CD4-positive, alpha-beta T cell treated with Interleukin-6 at 100 ng/mL for 8 hours (primary cell): ENCODE measurements at places on chromosomes 2 and 18.

DNA sequence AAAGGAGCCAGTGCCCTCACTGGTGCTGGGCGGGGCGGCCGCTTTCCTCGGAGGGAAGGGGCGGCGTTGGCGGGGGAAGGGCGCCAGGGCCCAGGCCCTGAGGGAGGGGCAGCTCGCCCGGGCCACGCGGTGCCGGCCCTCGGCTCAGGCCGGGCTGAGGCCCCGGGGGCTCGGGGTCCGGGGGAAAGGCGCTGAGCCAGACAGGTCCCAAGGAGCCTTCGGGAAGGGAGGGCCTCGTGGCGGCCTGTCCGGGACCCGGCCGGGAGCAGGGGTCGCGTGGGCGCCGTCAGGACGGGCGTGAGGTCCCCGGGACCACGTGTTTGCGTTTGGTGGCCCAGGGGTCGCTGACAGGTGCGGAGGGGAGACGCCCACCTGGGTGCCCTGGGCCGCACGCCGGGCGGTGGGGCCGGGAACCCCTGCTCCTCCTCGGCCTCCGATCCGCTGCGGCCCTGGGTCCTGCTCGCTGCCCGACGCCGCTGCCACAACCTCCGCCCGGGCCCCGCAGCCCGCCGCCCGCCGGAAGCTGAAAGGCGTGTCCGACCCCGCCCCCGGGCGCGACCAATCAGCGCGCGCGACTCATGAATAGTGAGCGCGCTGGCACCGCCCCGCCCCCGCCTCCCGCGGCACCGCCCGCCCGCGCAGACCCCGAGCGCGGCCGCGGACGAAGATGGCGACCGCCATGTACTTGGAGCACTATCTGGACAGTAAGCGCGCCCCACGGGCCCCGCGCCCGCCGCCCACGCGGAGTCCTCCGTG lies at the start of gene ING5:
ING5 (plus strand) TSS at position 641 of the 756 bp plus-strand sequence; CDS start at position 668, 27 bp downstream.
- peak; percentile 94 for DNase-seq

DNA sequence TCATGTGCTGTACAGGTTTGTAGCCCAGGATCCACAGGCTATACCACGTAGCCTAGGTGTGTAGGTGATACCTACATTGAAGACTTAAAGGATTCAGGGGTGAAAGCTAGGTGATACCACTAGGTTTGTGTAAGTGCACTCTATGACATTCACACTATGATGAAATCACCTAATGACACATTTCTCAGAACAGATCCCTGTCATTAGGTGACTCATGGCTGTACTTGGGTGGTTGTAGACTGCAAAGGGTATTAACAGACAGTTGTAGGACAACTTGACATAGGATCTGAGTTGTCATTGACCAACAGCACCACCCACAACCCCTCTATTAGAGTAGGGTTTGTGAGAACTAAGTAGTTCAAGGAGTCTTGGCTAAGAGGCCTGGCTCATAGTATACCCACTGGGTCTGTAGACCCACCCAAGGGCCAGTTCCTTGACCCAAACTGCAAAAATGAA lies 27.7 kb upstream of the SMCHD1 start:
- no peak for DNase-seq

DNA sequence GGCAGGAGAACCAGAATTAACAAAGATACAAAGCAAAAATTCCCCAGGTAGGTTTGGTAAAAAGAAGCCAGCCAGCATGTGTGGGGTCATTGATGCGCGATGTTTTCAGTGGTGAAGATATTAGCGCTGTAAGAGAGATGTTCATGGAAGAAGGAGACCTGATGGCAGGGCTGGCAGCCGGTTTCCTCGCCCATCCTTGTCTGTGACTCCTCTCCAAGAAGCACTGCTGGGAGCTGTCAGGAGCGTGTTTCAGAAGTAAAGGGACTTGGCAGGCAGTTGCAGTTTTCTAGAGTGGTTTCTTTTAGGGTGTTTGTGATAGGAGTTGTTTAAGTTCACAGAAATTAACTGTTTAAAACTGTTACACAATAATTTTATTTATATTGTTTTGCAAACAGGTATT lies 24.6 kb downstream of the TAF1B start:
- no peak for DNase-seq

- no peak for DNase-seq
Measured at GRCh38 chr2:23456881-23457760, 72.1 kb downstream of the KLHL29 start.

GRCh38 chr2:199869653-199870052 lies 18.7 kb upstream of the FTCDNL1 start:
- no peak for DNase-seq

GRCh38 chr2:111712361-111712760 lies 171.6 kb downstream of the ANAPC1 start:
- DNase-seq, result no peak
